Activated T-helper 2 cell treated with anti-CD3 and anti-CD28 coated beads, Interferon-gamma antibody, Interleukin-2, Interleukin-4, amounts not matched to agents 10 μg/mL and 5 μg/mL and 100 μg/mL, durations not matched to agents 14 hours and 24 hours and 36 hours (primary cell): ENCODE measurements at places on chromosomes 11 and 22. TPM values are rescaled to one million over a fixed set of nuclear protein-coding genes. Genes with fewer than 3 reads are reported as not detected.
A peak's percentile ranks its signal among the peaks of the same experiment; 100 is the strongest.

DNA sequence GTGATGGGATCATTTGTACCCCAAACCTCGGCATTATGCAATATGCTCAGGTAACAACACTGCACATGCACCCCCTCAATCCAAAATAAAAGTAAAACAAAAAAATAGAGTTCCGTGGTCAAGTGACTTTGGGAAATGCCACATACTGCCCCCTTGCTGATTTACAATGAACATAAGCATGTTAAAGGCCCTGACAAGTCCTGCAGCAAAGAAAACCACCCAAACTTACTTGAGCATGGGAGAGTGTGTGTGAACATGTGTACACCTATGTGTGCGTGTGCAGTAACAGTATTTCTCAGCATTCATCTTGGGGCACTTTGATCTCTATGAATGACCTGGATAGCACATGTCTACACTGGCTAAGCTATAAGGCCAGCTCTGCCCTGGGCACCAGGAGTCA, 15.8 kb upstream of the IGSF22 start:
- DNase-seq = no peak
- H3K4me3 ChIP-seq = no peak overlapping the region
- no peaks in the 10 kb centered on the region for H3K36me3 ChIP-seq
- no peaks in the 10 kb centered on the region for H3K4me1 ChIP-seq

DNA sequence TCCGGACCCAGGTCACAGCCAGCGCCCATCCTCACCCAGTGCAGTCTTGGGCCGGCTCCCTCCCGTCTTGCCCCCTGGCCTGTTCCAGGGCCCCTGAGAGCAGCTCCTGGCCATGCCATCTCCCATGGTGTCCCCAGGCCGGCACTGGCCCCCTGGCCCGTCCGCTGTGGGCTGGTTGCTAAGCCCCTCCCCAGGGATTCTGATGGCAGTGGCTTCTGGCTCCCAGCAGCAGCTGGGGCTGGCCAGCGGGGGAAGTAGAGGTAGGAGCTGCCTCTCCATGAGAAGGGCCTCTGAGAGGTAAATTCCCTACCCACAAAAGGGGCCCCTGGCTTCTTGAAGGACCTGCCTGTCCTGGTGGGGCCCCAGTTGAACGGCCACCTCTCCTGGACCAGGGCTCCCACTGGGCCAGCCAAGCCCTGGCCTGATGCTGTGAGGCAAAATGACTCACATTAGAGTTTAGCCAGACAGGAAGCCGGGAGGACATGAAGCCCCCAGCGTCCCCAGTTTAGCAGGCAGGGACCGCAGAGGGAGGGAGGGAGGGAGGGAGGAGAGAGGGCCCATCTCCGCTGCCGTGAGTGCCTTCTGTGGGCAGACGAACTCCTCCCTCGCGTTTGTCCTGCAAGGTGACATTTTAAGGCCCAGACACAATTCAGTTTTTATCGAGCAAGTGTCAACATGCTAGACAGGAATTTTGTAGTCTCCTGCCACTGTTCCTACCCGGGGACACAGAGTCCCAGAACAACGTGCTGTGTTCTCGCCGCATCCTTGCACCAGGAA, 32.9 kb upstream of the GAL start:
- H3K36me3 ChIP-seq = no peaks in the 10 kb centered on the region
- H3K27ac ChIP-seq = no peak overlapping the region
- peaks cover 5% of the 10 kb centered on the region for H3K27me3 ChIP-seq
- DNase-seq = no peak

GRCh38 chr22:27151407-27151806, 494.0 kb downstream of the MIAT start:
- H3K36me3 ChIP-seq = no peaks in the 10 kb centered on the region
- no peaks in the 10 kb centered on the region for H3K4me1 ChIP-seq
- no peak for DNase-seq
- H3K27ac ChIP-seq = no peak overlapping the region
- no peak overlapping the region for H3K4me3 ChIP-seq

GRCh38 chr11:118002541-118003423, 16.6 kb downstream of the IL10RA start:
- H3K36me3 ChIP-seq = peaks cover 67% of the 10 kb centered on the region
- peak; percentile 61 for DNase-seq
- H3K27me3 ChIP-seq = no peaks in the 10 kb centered on the region
- H3K27ac ChIP-seq = peak overlapping the region; percentile 99
- peaks cover 85% of the 10 kb centered on the region for H3K4me1 ChIP-seq

- peaks cover 24% of the 10 kb centered on the region for H3K4me1 ChIP-seq
- H3K27me3 ChIP-seq = no peaks in the 10 kb centered on the region
- no peak overlapping the region for H3K4me3 ChIP-seq
- no peak for DNase-seq
Measured at GRCh38 chr22:46968848-46969247, 206.4 kb downstream of the TBC1D22A start.

DNA sequence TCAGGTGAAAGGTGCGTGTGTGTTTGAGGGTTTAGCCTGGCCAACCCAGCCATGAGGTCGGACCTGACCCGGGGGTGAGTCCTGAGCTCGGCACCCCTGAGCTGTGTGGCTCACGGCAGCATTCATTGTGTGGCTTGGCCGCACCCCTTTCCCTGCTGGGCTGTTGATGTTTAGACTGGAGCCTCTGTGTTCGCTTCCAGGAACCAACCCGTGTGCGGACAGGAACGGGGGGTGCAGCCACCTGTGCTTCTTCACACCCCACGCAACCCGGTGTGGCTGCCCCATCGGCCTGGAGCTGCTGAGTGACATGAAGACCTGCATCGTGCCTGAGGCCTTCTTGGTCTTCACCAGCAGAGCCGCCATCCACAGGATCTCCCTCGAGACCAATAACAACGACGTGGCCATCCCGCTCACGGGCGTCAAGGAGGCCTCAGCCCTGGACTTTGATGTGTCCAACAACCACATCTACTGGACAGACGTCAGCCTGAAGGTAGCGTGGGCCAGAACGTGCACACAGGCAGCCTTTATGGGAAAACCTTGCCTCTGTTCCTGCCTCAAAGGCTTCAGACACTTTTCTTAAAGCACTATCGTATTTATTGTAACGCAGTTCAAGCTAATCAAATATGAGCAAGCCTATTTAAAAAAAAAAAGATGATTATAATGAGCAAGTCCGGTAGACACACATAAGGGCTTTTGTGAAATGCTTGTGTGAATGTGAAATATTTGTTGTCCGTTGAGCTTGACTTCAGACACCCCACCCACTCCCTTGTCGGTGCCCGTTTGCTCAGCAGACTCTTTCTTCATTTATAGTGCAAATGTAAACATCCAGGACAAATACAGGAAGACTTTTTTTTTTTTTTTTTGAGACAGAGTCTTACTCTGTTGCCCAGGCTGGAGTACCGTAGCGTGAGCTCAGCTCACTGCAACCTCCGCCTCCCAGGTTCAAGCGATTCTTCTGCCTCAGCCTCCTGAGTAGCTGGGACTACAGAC, 53.9 kb upstream of the PPP6R3 start:
- DNase-seq = no peak
- no peaks in the 10 kb centered on the region for H3K27me3 ChIP-seq
- no peaks in the 10 kb centered on the region for H3K4me1 ChIP-seq
- no peak overlapping the region for H3K27ac ChIP-seq
- H3K36me3 ChIP-seq = no peaks in the 10 kb centered on the region

Gene ALDH3B1
- total RNA-seq = not detected in 2 replicates

Gene KIAA1671
- total RNA-seq = 10.5 TPM in 2 replicates

Gene TEAD1
- 1.0 and 1.3 TPM in 2 replicates for total RNA-seq

Gene CTSF
- 0.73 and 0.85 TPM in 2 replicates for total RNA-seq

Gene RHOD
- 0.30 and 0.39 TPM in 2 replicates for total RNA-seq

Gene APOBEC3A
- total RNA-seq = not detected in 2 replicates
